Activated T-helper 1 cell treated with Interleukin-2 at 50 U/mL for 16 hours (primary cell): ENCODE measurements at places on chromosomes 2 and 18.

GRCh38 chr2:71620851-71621251, 167.5 kb downstream of the DYSF start:
- DNase-seq, result no peak

DNA sequence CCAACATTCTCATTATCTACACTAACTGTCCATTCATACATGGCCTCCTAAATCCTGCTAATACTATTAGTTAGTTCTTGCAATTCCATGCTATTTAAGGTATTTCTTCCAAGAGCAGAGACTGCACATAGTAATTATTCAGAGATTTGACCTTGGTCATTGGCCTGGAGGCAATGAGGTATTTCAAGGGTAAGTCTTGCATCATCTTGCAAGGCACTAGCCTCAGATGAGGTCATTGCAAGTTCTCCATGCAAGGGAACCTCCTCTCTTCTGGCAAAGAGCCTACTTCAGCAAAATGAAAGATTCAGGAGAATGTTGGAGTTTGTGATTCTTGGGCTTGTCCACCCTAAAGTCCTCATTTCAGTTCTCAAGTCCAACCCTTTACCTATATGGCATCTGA, 48.5 kb upstream of the IKZF2 start:
- DNase-seq, result no peak

- DNase-seq, result no peak
Observed at GRCh38 chr2:173755798-173756197, 209.4 kb downstream of the SP3 start.

GRCh38 chr2:25700221-25700660, 26.9 kb upstream of the DTNB start:
- no peak for DNase-seq

GRCh38 chr2:207499114-207499513, 30.6 kb upstream of the CREB1 start:
- no peak for DNase-seq

- DNase-seq, result no peak
Observed at GRCh38 chr2:3481736-3482362, 37.5 kb downstream of the ADI1 start.

GRCh38 chr2:190804182-190804795, 76.3 kb upstream of the GLS start:
- no peak for DNase-seq

DNA sequence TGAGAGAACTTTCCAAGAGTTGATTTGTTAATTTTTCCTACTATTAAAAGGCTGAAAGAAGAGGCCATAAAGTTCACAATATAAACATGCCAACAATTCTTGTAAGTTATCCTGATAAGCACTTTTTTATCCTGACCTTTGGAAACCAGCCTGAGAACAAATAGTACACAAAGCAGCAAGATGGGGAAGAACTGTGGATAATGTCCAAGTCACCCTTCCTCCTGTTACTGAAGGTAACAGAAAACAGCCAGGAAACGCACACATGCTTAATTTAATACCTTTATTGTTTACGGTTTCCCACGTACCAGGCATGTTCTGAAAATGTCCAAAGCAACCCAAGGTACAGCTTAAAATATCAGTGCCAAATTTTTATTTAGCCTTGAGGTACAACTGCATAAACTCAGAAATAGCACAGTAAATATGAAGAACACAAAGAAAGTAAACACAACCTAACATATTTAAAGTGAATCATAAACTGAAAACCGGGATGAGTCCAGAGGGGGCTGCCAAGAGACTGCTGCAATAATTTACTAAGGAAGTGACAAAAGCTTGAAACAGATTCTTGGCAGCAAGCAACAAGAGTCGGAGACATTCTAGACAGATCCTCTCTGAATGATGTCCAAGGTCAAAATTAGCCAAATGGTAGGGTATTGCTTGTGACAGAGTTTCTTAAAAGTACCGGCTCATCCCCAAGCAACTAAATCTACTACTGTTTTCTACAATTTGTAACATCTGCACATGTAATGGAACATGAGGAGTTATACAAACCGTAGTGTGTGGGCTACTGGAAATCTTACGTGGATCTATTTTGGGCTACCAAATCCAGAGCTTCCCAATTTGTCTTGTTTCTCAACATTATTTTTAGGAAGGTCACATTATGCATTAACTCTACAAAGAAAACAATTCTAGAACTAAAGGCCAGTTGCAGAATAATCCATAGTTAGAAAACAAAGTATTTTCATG, 93.2 kb downstream of the CABYR start:
- DNase-seq, result no peak

DNA sequence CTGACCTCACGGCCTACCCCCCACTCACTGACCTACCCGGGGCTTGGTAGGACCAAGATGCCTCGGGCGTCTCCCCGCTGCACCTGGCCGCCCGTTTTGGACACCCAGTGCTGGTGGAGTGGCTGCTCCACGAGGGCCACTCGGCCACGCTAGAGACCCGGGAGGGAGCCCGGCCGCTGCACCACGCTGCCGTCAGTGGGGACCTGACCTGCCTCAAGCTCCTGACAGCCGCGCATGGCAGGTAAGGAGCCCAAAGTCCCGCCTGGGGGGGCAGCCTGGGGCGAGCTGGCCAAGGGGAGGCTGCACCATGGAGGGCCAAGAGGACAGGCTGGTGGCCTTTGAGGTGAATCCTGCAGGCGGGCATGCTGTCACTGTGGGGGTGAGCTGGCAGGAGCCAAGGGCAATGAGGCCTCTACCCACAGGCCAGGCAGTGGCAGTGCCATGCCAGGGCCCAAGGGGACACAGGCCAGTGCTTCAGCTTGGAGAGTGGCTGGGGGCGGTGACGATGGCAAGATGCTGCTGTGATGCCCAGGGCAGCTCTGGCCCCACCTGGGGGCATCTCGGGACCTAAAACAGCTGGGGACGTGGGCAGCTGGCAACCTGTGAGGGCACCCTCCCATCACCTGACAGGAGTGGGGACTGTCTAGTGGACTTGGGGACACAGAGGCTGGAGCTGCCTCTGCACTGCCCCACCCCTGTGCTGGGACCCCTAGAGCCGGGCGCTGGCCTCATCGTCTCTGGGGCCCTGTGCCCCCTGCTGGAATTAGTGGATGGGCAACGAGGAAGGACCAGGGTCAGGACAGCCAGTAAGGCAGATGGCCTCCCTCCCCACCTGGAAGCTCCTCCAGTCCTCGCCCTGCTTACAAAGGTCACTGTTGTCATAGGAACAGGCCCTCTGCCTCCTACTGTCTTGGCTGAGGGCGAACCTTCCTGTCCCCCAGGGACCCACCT, 2.0 kb downstream of the ESPNL start:
- no peak for DNase-seq

GRCh38 chr2:187586011-187586641, 31.9 kb upstream of the TFPI start:
- no peak for DNase-seq

DNA sequence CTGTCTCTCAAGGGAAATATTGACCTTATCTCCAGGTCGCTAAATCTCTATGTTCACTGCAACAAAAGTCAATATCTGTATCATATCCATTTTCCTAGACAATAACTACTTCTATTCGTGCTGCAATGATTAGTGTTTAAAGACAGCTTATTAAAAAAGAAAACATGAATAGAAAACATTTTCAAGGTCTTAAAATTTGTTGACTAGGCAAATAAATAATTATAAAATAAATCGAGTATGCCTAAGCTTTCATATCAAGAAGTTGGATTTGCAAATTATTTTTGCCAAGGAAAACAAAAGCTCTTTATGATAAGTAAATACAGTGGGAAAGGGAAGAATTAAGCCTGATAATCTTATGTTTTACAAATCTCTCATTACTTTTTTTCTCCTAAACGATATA, 428.5 kb downstream of the NUP35 start:
- no peak for DNase-seq

GRCh38 chr2:181146171-181146570, 165.8 kb downstream of the UBE2E3 start:
- DNase-seq, result no peak

DNA sequence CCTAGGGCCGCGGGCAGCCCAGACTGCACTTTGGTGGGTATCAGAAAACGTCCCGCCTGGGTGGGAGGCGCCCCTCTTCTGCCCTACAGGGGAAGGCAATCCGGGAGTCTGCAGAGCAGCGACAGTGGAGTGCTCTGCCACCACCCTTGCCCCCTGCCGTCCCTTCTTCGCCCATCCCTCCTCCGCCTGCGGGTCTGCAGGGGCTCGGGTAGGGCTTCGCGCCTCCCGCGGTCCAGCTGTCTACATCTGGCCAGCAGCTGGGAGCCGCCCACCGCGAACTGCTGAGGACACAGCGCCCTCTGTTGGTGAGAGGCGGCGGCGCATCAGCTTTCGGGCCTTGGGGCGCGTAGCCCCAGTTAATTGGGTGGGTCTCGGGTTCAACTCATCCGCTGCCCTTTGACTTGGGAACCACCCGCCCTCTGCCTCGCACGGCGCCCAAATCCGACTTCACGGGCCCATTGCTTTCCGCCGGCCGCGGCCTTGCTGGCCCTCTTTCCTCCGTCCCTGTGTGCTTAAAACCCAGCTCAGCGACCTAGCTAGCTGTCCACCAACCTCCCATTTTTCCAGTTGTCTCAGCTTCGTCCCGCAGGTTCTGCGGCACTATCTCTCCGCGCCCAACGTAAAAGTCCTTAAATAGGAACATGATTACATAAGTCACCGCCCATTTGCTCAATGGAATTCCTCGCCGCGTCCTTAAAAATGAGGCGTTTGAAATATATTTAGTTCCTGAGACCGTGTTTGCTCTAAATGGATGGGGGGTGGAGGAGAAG, 17.6 kb downstream of the WNT10A start:
- DNase-seq, result peak; percentile 69

- no peak for DNase-seq
Observed at GRCh38 chr18:68148863-68149262, 566.0 kb downstream of the TMX3 start.

DNA sequence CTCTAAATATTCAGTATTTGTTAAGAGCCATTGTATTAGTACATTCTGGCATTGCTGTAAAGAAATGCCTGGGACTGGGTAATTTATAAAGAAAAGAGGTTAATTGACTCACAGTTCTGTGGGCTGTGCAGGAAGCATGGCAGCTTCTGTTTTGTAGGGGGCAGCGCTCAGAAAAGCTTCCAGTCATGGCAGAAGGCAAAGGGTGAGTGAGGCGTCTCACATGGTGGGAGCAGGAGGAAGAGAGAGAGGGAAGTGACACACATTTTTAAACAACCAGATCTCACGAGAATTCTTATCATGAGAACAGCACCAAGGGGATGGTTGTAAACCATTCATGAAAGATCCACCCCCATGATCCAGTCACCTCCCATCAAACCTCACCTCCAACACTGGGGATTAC, 13.8 kb upstream of the CCDC102B start:
- no peak for DNase-seq

DNA sequence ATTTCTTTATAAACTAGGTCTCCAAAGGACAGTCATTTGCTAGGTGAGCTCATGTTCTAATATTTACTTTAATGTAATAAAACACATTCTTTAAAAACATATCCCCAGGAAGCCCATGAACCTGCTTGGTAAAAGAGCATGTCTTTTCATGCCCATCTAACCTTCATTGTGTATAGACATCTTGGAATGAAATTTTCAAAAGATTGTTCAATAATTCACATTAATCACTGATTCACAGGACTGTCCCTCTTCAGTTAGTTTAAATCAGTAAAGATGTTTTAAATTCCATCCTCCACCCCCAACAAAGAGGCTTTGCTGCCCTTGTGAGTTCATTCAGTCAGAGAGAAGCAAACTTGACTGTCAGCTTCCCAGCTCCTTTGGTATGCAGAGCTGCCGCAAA, 633.4 kb upstream of the CELF4 start:
- DNase-seq, result no peak

DNA sequence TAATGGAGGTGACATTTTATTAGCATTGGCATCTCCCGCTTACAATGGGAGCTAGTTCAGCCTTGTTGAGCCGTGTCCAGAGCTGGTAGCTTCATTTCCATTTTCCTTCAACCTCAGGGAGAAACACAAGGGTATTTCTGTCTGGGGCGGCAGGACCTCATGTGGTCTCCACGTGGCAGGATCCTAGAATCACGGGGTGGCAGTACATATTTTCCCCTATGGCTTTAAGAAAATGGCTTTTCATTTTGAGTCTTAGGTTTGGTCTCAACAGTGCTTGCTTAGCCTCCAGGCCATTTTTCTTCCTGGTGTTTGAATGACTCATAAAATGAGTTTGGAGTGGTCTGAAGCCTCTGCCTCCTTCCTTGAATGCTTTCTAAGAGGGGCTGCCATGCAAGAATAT, 20.3 kb downstream of the CABLES1 start:
- no peak for DNase-seq

DNA sequence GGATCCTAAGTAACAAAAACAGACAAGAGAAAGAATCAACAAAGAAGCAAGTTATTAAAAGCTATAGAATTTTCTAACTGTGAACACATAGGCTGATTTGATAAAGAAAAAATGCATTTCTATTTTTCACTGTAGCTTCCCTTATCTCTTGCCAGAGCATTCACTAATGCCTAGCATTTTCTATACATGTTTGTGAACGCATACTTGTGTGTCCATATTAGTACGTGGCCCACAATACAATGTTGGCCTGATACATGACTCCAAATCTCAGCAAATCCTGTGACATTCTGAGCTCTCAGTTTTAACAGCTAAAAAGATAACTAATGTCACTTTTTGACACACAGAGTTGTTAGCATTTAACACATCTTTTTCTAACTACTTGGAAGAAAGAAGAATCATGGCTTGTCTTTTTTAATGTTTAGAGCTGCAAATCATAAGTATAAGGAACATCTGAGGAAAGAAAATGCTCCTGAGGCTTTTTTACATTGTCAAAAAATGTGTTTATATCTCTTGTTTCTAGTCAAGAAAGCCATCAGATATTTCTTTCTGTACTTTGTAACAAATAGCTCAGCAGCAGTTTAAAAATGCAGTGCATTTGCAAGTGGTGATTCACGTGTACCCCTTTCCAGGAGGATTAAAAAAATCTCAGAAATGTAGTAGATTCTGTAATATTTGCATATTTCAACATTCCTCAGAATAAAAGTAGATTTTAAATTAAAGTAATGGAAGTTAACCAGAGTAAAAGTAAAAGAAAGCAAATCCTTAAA, 1646.8 kb upstream of the TMEFF2 start:
- no peak for DNase-seq

DNA sequence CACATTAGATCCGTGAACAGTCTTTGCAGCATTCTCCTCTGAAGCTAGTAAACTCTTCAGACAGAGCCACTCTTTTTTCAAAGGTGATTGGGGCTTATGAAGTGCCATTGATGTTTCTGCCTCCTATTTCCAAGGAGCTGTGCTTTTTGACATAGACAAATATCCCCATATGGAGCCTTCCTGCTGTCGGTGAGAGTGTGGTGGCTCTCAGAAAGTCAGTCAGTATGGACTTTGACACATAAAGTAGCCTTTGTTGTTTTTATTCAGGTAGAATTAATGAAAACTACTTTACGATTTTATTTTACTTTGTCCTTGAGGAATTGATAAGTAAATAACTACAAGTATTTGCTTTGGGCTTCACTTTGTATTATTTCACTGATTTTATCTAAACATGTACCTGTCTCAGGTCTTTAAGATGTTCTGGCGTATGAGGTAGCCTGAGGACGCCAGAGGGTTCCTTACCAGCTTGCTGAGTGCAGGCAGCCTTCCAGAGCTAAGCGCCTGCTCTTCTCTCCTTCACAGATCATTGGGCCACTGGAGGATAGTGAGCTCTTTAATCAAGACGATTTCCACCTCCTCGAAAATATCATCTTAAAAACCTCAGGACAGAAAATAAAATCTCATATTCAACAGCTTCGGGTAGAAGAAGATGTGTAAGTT, 69.7 kb downstream of the UGGT1 start:
- no peak for DNase-seq

- no peak for DNase-seq
Observed at GRCh38 chr2:34098256-34098655, 499.2 kb upstream of the FAM98A start.
